Activated naive CD4-positive, alpha-beta T cell (primary cell): ENCODE measurements at places on chromosomes 1 and 21.

DNA sequence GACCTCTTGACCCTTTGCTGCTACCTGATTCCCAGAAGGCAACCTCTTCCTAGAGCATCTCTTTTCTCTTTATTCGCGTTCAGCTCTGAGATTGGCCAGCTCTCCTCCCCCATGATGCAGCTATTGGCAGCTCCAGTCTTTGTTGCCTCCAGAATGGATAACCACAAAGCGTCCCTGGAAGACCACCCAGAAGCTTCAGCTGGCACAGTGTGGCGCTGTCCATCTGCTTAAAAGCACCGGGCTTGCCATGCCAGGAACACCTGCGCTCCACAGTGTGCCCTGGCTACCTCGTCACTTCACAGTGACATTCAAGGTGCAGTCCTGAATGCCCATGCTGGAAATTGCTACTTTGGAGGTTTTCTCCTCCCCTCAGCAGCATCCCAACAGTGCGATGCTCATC is 353.9 kb downstream of the LMO4 start:
- no peak for DNase-seq

- DNase-seq = no peak
Observed at GRCh38 chr1:213110349-213111300, 59.6 kb downstream of the RPS6KC1 start.

DNA sequence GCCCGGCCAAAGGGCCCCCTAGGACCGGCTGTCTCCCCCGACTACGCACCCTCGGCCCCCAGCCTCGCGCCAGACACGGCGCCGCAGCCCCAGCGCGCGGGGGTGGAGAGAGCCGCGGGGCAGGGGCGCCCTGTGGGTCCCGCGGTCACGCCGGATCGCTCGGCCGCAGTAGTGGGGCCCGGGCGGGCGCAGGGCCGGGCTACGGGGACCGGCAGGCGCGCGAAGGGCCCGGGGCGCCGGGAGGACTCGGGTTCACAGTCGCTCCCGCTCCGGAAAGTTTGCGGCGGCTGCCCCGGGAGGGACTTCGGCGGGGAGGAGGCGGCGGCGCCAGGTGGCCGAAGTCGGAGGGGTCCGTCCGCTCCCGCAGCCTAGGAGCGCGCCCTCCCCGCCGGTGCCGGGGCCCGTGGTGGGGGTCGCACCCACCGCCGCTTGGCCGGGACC is 7.1 kb upstream of the ZNF669 start:
- no peak for DNase-seq

- DNase-seq = no peak
Observed at GRCh38 chr1:170012920-170013319, 61.6 kb downstream of the KIFAP3 start.

DNA sequence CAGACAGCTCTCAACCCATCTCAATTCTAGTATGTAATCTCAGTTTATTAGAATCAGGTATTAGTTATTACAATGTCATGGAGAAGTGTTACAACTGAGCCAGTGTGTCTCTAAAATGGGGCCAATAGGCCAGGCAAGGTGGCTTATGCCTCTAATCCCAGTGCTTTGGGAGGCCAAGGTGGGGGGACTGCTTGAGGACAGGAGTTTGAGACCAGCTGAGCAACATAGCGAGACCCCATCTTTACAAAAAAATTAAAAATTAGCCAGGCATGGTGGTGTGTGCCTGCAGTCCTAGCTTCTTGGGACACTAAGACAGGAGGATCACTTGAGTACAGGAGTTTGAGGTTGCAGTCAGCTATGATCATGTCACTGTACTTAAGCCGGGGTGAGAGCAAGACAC is 104.9 kb downstream of the BCAR3 start:
- DNase-seq = no peak

- no peak for DNase-seq
Observed at GRCh38 chr1:100557606-100557953, 19.6 kb downstream of the GPR88 start.

GRCh38 chr1:119565131-119565772 is 58.2 kb downstream of the HSD3B1 start:
- no peak for DNase-seq

DNA sequence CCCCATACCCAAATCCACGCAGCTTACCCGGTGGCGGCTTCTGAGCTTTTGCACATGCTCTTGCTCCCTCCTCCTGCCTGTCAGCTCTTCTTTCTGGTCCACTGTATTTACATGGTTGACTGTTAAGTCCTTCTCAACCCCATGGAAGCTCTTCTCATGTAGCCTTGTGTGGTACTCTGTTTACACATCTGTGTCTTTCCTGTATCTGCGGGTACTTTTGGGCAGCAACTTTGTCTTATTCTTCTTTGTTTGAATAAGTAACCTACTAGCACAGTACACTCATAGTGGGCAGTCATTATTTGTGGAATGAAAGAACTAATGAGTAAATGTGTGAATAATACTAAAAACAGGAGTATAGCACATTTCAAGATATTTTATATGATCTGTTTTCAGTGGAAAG is 88.5 kb upstream of the GPR88 start:
- DNase-seq = no peak

DNA sequence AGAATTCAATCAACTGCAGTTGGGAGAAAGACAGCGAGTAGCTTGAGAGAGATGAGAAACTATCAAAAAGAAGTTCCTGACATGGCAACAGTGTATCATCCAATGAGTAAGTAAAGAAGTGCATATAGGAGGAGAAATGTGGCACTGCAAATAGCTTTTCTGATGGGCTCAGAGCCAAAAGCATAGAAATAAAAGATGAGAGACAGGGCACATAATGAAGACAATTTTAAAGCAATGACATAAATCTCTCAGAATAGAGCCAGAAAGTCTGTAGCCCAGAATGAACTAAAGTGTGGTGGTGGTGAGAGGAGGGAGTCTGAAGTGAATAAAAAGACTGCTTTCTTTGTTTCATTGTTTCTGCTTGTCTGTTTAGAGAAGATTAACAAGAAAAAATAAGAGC is 34.3 kb downstream of the TNFSF18 start:
- DNase-seq = no peak

DNA sequence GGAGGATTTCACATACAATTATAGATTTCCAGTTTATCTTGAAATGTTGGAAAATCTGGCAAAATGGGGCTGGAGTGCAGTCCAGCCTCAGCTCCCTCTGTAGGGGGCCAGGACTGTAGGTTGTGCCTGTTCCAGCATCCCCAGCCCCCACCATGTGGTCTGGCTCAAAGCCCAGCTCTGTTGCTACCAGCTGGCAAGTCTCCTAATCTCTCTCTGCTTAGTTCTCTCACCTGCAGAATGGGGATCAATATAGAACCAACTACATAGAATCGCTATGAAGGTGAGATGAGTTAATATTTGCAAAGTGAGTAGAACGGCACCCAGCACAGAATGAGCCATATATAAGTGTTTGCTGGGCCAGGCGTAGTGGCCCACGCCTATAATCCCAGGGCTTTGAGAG is 50.0 kb upstream of the TARDBP start:
- DNase-seq = no peak

- no peak for DNase-seq
Observed at GRCh38 chr1:172254521-172255222, 165.8 kb upstream of the C1orf105 start.

- DNase-seq = no peak
Observed at GRCh38 chr1:48859456-48859855, 82.8 kb upstream of the BEND5 start.

DNA sequence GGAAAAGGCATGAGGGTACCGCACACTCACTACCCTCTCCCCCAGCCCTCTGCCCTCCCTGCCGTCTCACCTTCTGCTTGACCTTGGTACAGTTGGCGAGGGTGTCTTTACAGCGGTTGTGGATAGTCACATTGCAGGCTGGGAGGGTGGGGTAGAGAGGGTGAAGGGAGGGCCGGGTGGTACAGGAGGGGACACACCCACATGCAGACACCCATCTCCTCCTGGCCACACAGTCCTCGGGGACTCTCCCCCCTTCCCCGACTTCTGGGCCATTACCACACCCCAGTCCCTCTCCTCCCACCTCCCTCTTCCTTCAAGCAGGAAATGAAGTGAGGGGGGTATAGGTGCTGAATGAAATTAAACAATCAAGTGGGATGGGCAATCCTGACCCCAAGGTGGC is 11.6 kb downstream of the ARHGEF2 start:
- no peak for DNase-seq

GRCh38 chr1:39727932-39728317 is 10.8 kb upstream of the PPIE start:
- DNase-seq = no peak

- no peak for DNase-seq
Observed at GRCh38 chr1:233672732-233673131, 58.8 kb downstream of the KCNK1 start.

- no peak for DNase-seq
Observed at GRCh38 chr21:25243808-25244207, 363.5 kb downstream of the MRPL39 start.

- DNase-seq = no peak
Observed at GRCh38 chr1:91700332-91700731, 185.6 kb downstream of the TGFBR3 start.

GRCh38 chr1:14113841-14114567 is 414.0 kb downstream of the PRDM2 start:
- no peak for DNase-seq

DNA sequence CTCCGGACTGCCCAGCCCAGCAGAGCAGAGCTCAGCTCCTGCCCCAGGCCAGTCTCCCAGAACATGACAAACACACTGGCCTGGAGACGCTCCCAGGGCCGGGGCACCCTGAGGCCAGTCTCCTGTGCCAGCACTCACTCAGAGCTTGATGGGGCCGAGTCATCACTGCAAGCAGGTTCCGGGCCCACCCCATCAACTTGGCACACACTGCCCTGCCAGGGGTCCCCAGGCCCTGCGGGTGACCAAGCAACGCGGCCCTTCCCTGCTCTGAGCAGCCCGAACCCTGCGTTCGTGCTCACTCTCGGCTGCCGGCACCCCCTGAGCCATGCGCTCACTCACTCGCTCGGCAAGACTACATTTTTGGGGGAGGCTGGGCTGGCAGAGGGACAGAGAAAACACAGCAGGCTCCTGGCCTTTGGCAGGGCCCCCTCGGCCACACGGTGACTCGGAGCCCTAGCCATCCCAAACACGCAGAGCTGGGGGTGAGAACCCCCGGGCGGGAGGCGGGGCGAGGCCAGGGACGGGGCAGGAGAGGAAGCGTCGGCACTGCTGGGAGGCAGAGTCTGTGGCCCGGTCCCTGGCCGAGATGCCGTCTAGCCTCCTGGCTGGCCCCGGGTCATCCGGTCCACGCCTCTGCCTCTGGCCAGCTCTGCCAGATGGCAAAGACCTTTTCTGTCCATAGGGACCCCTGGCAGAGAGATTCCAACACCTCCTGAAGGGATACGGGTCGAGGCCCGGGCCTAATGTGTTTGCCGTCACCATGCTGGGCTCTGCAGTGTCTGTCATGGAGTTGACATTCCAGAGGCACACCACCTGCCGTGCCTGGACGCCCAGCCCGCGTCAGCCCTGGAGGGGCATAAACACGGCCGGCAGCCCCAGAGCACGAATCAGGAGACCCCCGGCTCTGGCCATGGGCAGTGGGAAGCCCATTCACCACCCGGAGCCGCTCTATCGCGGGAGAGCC is 68.0 kb downstream of the MEGF6 start:
- no peak for DNase-seq

- no peak for DNase-seq
Observed at GRCh38 chr1:8701794-8702471, 115.5 kb downstream of the RERE start.

DNA sequence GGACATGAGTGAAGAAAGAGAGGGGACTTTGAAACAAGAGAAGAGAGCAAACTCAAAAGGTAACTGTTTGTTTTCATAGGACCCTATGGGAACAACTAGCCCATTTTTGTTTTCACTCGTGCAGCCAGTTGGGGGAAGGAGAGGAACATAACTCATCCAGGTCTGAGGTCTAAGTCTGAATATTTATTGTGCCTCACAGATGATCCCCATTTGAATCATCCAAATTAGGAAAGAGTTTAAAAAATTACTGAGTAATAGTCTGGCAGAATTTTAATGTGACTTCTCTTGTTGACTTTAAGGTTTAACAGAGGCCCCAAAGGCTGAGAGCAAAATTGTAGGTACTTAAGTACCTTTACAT is 10.4 kb upstream of the TSPAN2 start:
- no peak for DNase-seq

DNA sequence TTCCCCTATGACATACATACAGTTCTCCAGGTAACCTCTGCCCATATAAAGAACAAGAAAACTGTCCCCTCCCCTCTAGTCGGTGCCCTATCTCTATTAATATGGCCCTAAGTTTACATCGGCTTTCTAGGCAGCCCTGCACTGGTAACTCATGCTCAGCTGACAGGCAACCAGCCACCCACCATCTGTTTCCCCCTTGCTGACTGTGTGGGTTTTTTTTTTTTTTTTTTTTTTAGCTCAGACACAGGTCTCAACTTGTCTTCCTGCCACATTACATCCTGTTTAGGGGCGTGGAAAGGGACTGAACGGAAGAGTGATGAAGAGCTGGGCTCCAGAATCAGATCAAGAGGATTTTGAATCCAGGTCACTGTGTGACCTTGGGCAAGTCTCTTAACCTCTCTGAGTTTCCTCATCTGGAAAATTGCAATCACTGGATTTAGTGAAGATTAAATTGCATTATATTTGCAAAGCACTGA is 14.0 kb downstream of the LAPTM5 start:
- DNase-seq = no peak

DNA sequence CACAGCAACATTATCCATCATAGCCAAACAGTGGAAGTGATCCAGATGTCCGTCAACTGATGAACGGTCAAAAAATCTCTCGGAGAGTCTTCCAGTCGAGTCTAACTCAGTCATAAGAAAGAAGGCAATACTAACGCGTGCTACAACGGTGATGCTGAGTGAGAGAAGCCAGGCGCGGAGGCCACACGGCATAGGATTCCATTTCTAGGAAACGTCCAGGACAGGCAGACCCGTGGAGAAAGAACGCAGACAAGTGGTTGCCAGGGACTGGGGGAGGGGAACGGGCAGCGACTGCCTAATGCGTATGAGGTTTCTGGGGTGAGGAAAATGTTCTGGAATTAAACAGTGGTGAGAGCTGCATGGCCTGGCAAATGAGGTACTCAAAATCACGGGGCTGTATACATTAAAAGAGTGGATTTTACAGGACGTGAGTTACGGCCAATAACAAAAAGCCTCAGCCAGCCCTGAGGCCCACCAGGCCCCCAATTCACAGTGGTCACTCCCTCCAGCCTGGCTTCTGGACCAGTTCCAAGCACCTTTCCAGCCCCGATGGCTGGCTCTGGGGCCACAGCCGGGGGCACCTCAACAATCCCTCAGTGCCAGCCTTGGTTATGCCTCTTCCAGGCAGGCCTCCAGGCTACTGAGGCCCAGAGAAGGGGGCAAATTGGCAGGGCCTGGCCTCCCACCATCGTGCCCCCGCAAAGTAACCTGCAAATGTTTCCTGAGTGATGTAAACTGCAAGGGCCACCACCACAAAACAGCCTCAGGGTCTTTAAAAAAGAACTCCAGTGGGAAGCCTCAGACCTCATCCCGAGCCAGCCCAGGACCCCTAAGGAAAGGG is 3.4 kb downstream of the WNT9A start:
- DNase-seq = no peak

DNA sequence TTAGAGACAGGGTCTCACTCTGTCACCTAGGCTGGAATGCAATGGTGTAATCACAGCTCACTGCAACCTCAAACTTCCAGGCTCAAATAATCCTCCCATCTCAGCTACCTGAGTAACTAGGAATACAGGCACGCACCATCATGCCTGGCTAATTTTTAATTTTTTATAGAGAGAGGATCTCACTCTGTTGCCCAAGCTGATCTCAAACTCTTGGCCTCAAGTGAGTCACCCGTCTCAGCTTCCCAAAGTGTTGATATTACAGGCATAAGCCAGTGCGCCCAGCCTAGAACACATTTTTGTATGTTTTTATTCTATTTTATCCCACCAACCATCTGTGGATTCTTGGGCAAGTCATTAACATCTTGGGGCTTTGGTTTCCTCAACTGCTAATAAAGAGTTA is 100.5 kb downstream of the AK5 start:
- DNase-seq = no peak
